ENCODE measurements at places on chromosomes 16 and 17.

GRCh38 chr17:57253362-57254065, 2.8 kb upstream of the MSI2 start:
- DNase-seq, result no peak

DNA sequence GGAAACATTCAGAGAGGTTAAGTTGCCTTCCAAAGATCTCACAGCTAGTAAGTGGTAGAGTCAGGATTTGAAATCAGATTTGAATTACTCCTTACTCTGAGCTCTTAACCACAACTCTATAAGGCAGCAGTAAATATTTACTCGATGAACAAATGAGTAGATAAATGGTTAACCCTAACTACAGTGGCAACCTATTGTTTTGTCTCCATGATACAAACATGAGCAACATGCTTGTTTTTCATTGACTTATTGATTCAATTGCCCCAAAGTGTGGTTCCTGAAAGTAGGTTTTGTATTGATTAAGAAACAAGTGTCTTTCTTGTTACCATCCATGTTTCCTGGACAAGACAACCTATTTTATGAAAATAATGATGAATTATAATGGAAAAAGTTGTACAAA, 34.8 kb upstream of the DDX52 start:
- DNase-seq, result no peak

GRCh38 chr17:15431196-15431595, 36.2 kb downstream of the CDRT4 start:
- no peak for DNase-seq

- DNase-seq, result no peak
These were observed 1.7 kb downstream of the ANKRD40CL start for GRCh38 chr17:50765454-50766221.
